ENCODE measurements at places on chromosomes 2 and 18.

GRCh38 chr18:44637210-44638033, 43.3 kb upstream of the SETBP1 start:
- DNase-seq, result no peak

GRCh38 chr2:227701556-227701955, 16.3 kb downstream of the SLC19A3 start:
- no peak for DNase-seq

DNA sequence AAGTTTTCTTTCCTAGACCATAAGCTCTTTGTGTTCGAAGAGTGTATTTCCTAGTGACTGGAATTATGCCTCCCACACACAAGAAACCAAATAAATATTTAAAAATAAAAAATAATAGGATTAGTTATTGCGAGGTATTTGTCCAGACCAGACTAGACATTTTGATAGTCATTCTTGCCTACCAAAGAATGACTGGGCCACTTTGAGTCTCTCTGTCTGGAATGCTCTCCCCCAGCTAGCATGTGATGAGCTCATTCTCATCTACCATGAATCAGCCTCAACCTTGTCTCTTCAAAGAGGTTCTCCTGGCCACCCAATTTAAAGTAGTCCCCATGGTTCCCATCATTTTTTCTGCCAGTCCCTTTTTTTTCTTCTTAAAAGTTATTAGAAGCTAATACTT, 13.9 kb upstream of the DSC1 start:
- DNase-seq, result no peak

DNA sequence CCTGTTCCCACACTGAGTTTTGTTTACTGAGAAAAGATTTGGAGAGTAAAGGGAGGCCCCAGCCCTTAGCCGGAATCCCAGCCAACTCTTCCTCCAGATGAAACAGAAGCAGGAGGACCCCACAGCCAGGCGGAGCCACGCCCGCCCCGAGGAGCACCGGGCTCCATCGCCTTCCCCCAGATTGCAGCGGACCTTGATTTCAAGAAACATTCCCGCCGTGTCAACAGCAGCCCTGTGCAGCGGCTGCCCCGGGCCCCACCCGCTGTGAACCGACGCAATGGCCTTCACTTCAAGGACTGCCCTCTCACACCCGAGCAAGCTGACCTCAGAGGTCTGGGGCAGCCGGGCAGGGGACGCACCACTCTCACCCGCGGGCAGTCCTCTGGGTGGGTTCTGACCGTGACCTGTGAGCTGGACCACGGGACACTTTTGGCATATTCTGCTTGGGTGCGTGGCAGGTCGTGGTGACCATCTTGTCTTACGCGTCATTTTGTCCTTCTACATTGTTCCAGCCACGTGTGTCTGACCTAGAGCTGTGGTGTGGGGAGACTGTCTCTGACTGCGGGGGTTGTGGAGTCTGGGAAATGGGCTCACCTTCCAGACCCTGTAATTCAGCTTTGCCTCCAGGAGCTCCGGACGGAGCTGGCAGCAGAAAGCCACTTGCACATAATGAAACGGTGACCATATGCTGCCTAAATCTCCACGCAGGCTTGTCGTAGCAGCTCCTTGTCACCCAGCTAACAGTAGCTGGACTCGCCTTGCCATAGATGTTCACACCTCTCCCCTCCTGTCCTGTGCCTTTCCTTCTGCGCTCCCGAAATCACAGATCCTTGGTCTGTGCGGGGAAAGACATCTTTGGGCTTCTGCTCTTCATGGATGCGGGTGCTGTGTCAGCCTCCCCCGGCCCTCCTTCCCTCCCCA, 32.0 kb upstream of the INHBB start:
- no peak for DNase-seq

GRCh38 chr2:168736649-168737445, 65.6 kb upstream of the NOSTRIN start:
- no peak for DNase-seq

GRCh38 chr2:30686000-30686399, 121.2 kb downstream of the CAPN13 start:
- no peak for DNase-seq

GRCh38 chr2:64919261-64919660, 69.9 kb upstream of the SLC1A4 start:
- DNase-seq, result no peak

- DNase-seq, result peak; percentile 20
Observed at GRCh38 chr18:30748541-30748940, 294.0 kb downstream of the DSC3 start.

DNA sequence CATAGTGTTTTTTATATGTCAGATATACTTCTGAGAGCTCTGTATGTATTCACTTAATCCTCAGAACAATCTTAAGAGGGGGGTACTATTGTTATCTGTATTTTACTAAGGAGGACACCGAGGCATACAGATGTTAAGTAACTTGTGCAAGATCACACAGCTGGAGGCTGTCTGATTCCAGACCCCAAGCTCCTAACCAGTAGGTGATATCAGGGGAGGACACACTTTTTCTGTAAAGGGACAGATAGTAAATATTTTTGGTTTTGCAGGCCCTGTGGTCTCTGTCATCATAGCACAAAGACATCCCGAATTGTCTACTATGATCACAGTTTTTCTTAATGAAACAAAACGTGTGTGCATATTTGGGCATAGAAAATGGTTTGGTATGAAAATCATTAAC, 143.7 kb downstream of the LAMA3 start:
- DNase-seq, result no peak

DNA sequence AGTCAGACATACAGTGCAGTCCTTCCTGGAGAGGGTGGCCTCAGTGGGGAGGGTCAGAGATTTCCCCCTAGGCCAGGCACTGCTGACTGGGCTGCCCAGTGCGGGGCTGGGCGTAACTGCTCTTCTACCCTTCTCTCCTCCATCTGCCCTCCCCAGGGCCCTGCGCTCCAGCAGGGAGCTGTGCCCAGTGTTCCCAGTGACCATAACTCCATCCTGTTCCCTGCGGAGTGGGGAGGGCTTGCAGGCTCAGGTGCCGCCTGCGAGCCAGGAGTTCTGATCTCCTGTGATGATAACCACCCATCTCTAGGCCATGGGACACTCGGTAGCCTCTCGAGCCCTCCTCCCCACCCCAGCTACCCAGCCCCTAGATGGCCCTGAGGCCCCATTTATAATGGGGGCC, 107.6 kb downstream of the SMAD7 start:
- no peak for DNase-seq

GRCh38 chr2:794554-795241, 117.5 kb upstream of the TMEM18 start:
- no peak for DNase-seq

DNA sequence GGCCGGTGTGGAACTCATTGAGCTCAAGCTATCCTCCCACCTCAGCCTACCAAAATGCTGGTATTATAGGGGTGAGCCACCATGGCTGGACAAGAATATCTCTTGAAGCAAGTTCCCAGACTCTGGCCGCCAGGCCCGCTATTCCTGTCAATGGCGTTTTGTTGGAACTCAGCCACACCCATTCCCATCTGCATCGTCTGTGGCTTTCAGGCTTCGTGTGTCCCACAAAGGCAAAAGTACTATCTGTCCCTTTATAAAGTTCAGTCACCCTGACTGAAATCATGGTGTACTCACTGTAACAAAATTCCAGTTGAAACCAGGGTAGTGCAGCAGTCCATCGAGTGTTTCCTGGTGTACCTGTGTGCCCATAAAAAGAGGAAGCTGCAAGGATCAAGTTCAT, 96.7 kb downstream of the SH3BP4 start:
- DNase-seq, result no peak

DNA sequence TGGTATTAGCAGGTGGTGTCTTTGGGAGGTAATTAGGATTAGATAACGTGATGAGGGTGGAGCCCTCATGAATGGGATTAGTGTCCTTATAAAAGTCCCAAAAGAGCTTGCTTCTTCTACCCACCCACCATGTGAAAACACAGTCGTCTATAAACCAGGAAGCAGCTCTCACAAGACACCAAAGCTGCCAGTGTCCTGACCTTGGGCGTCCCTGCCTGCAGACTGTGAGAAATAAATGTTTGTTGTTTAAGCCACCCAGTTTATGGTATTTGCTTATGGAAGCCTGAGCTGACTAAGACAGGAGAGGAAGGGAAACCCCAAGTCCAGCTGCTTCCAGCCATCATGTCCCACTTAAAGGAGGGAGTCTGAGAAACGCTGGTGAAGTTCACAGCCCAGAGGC, 13.6 kb downstream of the ADI1 start:
- DNase-seq, result no peak
